Activated T-helper 17 cell treated with anti-CD3 and anti-CD28 coated beads, Interleukin-2, amount 50 U/mL, for 72 hours (primary cell): ENCODE measurements at places on chromosomes 13 and 19.
A peak's percentile ranks its signal among the peaks of the same experiment; 100 is the strongest.

DNA sequence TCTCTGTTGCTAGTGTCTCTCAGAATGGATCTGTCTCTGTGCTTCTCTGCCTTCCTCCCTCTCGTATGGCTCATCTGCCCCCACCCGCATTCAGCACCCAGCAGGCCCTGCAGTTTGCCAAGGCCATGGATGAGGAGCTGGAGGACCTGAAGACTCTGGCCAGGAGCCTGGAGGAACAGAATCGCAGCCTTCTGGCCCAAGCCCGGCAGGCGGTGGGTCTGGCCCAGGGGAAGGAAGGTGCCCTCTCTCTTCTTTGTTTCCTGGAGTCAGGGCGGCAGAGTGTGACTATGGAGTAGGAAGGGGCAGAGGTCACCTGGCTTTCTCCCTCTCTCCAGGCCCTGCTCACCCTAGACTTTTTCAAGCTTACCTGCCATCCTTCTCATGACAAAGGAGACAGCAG lies 10.9 kb downstream of the KASH5 start:
- no peak for ATAC-seq

GRCh38 chr19:10681658-10682057 lies 19.6 kb upstream of the QTRT1 start:
- ATAC-seq: no peak

GRCh38 chr13:93775507-93776108 lies 549.0 kb downstream of the GPC6 start:
- no peak for ATAC-seq

- ATAC-seq: peak; percentile 26
Observed at GRCh38 chr19:28468701-28469459, 744.1 kb downstream of the UQCRFS1 start.

DNA sequence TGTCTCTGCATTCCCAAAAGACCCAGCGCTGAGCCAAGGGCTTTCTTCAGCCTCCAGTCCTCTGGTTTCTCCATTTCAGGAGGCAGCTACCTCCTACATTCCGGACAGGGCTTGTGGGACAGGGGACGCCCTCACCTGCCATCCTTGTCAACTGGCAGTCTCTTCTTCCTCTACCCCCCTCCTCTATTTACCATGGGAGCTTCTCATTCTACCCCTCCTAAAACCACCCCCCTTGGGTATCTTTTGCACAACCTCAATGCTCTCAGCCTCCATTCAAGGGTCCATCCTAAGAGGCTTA lies 43.8 kb downstream of the ZNF93 start:
- ATAC-seq: no peak

DNA sequence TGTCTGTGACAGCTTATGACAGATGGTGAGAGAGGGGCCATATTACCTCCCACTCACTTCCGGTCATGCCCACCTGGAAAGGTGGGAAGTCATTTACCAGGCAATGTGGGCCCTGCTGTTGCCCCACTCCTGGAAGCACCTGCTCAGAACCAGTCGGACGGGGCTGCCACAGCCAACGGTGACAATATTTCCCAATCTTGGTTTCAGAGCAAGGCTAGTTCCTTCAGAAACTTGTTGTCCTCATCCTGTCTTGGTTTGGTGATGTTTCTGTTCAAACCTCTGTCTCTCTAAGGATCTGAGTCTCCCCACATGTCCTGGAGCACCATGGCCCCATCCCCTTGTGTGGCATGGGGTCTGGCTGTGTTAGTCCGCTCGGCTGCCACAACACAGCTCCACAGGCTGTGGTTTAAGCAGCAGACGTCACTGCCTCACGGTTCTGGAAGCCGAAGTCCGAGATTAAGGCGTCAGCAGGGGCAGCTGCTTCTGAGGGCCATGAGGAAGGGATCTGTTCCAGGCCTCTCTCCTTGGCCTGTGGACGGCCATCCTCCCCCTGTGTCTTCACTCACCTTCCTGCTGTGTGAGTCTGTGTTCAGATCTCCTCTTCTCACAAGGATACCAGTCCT lies 31.5 kb upstream of the SLC15A1 start:
- no peak for ATAC-seq
